Fibroblast of the conjunctiva (primary cell): ENCODE measurements at places on chromosomes 3 and 15.

GRCh38 chr15:59074607-59075006, 30.3 kb upstream of the CCNB2 start:
- no peak for DNase-seq

DNA sequence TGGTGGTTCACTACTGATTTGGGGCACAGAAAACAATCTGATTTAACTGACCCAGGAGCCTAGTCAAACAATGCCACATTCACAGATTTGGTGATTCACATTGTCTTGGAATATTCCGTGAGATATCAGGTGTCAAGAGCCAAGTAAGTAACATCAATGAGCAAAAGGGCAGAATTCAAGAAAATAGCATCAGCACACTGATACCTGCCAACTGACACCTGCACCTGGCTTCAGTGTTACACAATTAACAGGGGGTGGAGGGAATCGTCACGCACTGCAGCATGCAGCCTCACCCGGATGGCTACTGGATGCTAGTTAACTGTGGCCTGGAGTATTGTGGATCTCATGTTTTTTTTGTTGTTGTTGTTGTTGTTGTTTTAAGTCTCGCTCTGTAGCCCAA, 17.6 kb downstream of the CCNL1 start:
- no peak for DNase-seq

DNA sequence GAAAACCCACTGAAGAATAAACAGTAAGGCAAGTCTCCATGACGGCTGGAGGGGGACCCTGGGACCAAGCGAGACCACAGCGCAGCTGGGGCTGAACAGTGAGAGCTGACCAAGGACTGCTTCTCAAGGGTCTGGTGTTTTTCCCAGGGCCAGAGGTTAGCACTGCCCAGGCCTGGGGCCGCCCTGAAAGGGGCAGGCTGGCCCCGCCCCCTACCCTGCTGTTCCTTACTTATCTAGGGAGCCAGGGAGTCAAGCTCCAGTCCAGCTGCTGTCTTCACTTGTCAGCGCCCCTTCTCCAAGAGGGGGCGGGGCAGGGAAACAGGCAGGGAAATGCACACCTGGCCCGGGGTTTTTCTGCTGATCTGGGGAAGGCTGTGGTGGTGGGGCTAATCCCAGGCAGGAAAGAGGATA, 51.6 kb upstream of the HACD2 start:
- DNase-seq = no peak

DNA sequence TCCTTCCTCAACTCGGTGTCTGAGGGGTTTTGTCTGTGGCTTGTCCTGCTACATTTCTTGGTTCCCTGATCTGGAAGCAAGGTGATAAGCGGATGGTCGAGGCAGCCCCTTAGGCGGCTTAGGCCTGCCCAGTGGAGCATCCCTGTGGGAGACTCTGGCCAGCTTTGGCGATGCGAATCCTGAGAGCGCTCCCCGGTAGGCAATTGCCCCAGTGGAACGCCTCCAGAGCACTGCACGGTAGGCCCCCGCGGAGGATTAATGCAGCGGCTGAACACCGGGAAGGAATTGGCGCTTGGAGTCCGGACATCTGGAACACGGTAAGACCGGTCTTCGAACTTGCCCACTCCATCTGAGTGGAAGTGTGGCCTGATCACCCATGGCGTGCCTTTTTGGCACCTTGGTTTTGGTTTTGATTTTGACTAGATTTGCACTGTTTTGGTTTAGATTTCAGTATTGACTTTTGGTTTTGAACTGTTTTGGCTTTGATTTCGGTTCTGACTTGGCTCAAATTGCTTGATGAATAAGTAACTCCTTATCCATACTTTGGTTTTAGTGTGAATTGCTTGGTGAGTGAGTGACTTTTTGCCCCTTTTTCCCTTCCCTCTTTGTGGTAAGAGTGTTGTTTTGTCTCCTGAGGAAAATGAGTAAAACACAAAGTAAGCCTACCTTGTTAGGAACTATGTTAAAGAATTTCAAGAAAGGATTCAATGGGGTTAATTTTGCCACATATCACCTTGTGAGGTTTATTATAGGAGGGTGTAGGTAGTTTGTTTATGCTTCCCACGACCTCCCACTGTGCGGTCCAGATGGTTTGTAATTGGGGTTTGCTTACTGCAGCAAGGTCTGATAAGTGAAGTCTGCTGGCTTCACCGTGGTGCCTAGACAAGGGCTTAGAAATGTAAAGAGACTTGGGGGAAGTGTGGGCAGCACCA, 27.1 kb upstream of the GPR156 start:
- DNase-seq = no peak

GRCh38 chr3:134299185-134299887, 48.7 kb upstream of the RYK start:
- DNase-seq = no peak

- DNase-seq = no peak
Measured at GRCh38 chr3:131417751-131418150, 36.2 kb downstream of the NUDT16 start.

DNA sequence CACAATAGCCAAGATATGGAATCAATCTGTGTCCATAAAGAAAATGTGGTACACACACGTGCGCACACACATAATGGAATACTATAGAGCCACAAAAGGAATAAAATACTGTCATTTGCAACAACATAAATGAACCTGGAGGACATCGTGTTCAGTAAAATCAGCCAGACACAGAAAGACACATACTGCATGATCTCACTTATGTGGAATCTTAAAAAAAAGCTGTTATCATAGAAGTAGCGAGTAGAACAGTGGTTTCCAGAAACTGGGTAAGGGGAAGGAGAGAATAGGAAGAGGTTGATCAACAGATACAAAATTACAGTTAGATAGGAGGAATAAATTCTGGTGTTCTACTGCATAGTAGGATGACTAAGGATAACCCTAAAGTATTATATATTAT, 11.1 kb downstream of the ATOSA start:
- no peak for DNase-seq

DNA sequence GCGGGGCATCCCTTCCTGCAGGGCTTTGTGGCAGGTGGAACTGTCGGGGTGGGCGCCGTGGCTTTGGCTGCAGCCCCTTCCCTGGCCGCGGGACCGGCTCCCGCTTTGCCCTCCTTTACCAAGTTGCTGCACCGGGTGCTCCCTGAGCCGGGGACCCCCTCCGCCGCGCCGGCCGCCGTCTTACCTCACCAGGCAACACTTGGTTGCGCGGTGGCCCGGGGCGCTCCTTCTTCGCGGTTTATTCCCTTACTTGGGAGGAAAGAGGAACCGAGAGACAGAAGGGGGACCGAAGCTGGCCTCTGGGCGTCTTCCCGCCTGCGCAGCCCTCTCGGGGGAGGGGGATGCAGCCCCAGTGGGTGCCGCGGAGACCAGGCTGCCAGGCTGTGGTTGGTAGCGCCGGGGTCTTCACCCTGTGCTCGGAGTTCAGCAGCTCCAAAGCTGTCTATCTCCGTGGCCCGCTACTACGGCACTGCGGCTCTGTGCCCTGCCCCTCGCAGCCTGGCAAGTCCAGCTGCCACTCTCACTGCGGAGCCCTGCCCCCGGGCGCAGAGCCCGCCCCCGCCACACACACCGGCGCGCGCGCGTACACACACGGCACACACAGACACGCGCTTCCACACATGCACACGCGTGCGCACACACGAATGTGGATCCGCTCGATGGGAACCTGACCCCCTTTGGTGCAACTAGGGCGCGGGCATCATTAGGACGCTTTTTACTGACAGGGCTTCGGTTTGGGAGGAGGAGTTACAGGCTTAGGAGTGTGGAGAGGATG, at the start of gene DGKG:
TSS of gene DGKG (minus strand) at position 473 of the 775 bp plus-strand sequence. CDS start 41,775 bp downstream, outside the sequence.
- no peak for DNase-seq

GRCh38 chr3:162770551-162770950, 1273.9 kb downstream of the OTOL1 start:
- no peak for DNase-seq

- no peak for DNase-seq
Measured at GRCh38 chr15:87712211-87712610, 544.3 kb downstream of the NTRK3 start.

- DNase-seq = no peak
Measured at GRCh38 chr3:142931222-142931621, 32.3 kb downstream of the PAQR9 start.

DNA sequence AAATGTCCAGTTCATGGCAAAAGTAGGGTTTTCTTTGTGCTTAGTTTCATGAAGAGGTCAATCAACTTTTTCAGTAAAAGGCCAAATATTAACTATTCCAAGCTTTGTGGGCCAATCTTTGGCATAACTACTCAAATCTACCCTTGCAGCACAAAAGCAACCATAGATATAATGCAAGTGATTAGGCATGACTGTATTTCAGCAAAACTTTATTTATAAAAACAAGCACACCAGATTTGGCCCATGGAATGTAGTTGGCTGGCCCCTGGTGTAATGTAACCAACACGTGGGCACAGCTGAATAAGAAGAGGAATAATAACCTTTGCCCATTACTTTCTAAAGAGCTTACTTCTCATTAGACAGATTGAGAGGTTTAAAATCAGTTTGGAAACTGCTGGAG, 50.6 kb downstream of the CASR start:
- DNase-seq = no peak

DNA sequence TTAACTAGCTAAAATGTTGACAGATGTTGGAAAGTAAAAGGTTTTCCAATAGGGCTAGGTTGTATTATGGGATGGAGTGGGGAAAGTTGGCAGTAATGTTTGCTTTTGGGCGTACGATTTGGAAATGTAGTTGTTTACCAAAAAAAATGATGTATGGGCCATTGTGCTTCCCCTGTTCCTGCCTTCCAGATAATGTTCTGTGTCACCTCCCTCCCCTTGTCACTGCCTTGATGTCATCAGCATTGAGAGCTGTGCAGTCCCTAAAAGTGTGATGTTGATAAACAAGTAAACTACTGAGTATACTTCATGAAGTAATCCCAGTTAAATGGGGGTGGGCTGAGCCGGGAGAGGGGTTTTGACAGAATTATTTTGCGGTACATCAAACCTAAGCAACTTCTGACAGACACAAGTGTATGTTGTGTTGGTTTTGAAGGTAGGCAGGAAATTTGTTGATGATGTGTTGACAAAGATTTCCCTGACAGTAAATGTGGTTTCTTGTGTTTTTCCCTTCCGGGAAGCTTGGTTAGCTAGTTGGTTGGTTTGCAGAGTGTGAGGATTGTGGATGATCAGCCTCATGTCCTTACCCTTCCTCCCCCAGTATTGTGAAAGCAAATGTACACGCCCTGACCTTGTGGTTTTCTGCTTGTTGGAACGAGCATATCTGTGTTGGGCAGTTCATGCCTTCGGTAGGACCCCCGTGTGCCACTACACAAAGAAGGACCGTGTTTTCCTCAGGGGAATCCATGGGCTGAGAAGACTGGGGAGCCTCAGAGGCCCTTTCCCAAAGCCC, 87.3 kb downstream of the PGPEP1L start:
- no peak for DNase-seq

DNA sequence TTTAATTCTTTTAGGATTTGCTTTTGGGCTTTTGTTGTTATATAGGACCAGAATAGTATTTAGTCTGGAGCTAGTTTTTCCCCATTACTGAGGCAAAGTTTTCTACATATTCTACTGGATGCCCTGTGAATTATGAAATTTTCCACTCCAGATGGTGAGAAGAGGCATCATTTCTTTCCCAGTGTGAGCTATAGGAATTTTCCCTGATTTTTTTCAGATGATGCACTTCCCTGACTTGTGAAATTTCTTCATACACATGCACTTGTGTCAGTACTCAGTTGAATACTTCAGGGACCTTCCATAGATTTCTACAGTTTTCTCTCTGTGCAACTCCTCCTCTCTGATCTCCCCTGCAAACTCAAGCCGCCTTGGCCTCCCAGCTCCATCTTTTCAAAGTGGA, 73.7 kb upstream of the SLCO2A1 start:
- no peak for DNase-seq

DNA sequence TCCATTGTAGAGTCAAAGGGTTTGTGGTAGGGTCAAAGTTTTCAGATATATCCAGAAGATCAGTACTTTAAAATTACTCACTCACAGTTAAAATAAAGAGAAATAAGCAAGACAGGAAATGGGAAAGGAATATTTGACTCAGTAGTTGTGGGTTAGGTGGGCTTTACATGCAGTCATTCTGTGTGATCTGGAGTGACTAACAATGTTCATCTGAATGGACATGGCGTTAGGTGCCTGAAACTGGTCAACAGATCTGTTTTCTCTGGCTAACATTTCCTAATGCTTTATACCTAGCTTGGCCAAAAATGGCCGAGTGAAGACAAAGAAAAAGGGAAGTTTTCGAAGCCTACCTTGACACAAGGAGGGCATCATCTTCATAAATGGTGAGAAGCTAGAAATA, 133.4 kb upstream of the SATB1 start:
- no peak for DNase-seq

DNA sequence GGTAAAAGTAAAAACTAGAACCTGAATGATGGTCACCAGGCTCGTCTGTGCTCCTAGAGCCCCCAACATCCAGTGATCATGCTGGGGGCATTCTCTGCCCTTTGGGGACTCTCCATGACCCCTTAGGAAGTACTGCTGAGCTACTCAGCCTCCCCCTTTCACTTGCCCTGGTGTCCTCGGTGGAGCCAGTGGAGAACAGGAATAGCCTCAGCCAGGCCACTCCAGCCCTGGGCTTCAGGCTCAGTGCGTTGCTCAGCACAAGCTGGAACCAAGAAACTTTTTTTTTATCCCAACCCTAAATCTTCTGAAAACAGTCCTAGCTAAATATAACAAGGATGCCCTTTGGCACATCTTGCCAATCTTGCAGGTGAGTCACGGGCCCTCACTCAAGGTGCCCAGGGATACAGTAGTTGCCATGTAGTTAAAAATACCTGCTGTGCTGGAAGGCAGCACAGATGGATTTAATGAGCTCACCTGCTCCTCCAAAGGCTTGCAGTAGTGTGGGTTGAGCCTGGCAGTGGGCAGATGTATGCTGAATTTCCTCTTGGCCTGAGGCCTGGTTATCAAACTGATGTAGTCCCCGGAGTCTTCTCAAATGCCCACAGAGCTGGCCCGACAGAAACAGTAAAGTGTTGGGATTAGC, 46.9 kb upstream of the TMEM158 start:
- no peak for DNase-seq

- no peak for DNase-seq
Measured at GRCh38 chr15:39110336-39110735, 470.5 kb upstream of the THBS1 start.

- peak; percentile 20 for DNase-seq
Measured at GRCh38 chr15:95664450-95664849, 666.0 kb upstream of the NR2F2 start.

DNA sequence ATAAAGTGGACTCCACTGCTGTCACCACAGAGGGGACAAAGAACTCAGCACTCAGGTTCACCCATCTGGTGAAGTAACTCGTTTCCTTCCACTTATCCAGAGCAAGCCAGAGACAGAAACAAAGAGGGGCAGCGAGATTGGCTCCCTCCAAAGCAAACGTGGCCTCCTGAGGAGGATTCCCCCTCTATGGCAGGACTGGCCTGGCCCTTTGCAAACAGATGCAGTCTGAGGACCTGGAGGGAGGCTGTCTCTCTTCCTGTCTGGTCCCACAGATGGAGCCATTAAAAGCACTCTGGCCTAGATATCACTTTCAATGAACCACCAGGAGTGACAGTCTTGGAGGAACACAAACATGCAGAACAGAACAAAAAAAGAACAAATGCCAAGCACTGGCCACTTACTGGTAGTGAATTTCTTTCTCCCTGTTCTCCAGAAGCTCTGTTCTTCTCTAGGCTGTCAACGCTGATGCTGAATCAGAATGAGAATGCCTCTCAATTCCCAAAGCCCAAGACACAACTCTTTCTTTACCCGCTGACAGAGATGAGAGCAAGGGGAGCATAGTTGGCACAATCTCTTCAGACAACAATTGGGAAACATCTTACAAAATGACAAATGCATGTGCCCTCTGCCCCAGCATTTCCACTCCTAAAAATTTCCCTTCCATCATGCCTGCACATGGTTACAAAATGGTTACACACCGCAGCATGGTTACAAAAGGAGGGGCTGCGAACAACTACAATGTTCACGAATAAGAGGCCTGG, 14.3 kb downstream of the KLHL25 start:
- no peak for DNase-seq

GRCh38 chr3:27943106-27943505, 221.0 kb upstream of the EOMES start:
- DNase-seq = no peak
